ENCODE measurements at places on chromosomes 4 and X.

- DNase-seq = no peak
Observed at GRCh38 chr4:177123811-177124210, 185.9 kb upstream of the NEIL3 start.

DNA sequence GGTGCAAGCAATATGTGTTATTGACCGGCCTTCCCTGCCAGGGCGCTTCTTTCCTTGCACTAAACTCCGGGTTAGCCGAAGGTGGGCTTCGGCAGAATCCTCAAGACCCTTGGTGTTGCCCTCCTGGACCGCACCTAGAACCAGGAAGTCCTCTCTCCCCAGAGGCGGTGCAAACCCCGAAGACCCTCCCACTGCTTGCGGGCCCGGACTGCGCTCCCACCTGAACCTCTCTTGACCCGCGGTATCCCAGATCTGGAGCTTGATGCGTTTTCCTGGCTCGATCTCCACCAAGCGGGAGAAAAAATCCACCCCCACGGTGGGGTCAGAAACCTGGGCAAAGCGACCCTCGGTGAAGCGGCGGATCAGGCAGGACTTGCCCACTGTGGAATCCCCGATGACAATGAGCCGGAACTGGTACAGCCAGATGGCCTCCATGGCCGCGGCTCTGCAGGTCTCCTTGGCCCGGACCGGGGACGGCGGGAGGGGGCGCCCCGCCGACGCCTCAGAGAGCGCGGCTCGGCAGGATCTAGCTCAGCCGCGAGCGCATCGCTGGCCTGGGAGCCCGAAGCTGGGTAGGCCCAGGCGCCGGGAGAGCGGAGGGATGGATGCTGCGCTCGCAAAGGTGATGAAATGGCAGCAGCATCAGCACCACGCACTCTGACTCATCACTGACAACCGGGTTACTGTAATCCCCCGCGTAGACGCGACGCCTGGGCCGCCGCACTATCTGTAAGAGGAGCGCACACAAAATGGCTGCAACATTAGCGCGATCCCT, at the start of gene RAB39B:
Gene RAB39B, minus strand, starts transcription at position 638 of the 775 bp plus-strand sequence. Its CDS starts 203 bp downstream, at position 435.
- DNase-seq = peak; percentile 62

GRCh38 chrX:30275498-30275897, 28.6 kb downstream of the MAGEB1 start:
- no peak for DNase-seq

DNA sequence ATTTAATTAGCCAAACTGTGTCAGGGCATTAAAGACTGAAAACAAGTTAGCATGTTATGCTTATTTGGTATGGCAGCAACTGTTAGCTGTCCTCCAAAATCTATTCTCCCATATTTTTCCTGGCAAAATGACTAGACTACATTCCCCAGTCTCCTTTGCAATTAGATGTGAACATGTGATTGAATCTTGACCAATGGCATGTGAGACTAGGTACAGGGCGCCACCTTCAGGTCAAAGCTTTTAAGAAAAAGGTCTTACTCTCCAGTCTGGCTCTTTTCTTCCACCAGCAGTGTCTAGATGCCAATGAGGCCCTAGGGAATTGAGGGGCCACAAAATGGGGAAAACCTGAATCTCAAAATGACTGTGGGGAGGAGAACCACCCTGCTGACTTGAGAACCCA, 408.2 kb downstream of the SMARCA1 start:
- DNase-seq = no peak

GRCh38 chr4:119580293-119580692, 48.3 kb downstream of the PDE5A start:
- no peak for DNase-seq

- no peak for DNase-seq
Observed at GRCh38 chr4:185554365-185555126, 19.2 kb upstream of the PDLIM3 start.

DNA sequence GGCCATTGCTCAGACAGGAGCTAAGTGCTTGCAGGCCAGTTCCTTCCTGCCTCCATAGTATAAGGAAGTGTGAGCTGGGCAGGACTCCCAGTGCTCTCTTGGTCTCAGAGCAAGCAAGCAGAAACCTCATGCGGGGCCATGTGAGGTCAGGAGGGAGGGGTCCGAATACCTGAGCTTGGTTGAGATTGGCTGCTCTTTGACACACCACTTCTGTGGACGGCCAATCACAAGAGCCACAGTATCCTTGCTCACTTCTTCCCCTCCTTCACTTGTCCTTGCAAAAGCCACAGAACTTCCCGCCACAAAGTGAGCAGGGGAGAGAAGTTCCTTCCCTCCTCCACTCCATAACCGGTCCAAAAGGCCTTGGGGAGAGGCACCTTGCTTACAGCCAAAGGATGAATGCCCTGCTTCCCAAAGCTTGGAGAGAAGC, 56.7 kb downstream of the PRPS1 start:
- DNase-seq = no peak

GRCh38 chr4:139454111-139455045, at the start of gene RAB33B:
Gene RAB33B (plus strand): TSS chr4:139454121. CDS start chr4:139454196, 75 bp downstream.
- DNase-seq = no peak

GRCh38 chr4:175961604-175962003, 104.0 kb upstream of the WDR17 start:
- DNase-seq = no peak

GRCh38 chr4:56745042-56745441, 63.9 kb upstream of the HOPX start:
- no peak for DNase-seq

GRCh38 chr4:107689912-107690587, 30.0 kb downstream of the PAPSS1 start:
- no peak for DNase-seq

- DNase-seq = no peak
Observed at GRCh38 chr4:78629991-78630541, 78.5 kb downstream of the ANXA3 start.

DNA sequence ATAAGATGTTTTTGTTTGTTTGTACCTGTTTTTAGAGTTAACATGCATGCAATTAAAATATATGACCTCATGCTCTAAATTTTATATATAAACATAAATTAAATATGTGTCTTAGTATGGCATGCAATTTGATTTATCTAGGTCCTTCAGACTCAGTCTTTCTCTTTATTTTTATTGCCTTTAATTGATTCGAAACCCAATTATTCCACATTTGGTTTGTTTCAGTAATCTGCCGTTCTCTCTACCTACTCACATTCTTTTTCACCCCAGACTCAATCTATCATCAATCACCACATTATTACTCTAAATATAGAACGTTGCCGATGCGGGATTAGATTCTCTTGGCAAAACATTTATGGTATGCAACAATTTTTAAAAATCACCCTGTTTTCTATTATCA, 1492.8 kb downstream of the RAPGEF2 start:
- no peak for DNase-seq
